ENCODE measurements at places on chromosomes 6 and 20.
A peak's percentile ranks its signal among the peaks of the same experiment; 100 is the strongest.

DNA sequence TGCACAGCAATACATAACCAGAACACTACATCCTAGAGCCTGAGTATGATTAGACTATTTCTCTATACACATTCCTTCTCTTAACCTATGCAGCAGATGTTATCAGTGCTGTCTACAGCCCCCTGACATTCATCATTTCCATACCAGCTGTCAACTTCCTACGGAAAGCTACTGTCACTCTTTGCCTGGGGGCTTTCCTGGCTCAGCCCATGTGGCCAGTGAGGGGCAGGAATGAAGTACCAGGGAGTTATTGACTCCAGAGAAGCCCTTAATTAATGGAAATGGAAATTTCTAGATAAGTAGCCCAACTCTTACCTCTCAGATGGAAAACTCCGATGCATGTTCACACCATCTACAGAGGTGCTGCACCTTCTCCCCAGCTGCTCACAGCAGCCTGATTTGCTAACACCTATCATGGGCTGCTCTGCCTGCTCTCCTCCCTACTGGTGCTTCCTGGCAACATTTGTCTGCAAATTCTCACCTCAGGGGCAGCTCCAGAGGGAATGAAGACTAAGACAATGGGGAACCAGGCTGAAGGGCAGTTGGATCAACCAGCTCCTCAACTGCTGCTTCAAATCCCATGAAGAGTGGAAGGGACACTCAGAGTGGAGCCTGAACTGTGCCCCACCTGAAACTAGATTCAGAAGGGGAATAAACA is 59.6 kb downstream of the LINC00237 start:
- no peak for DNase-seq

DNA sequence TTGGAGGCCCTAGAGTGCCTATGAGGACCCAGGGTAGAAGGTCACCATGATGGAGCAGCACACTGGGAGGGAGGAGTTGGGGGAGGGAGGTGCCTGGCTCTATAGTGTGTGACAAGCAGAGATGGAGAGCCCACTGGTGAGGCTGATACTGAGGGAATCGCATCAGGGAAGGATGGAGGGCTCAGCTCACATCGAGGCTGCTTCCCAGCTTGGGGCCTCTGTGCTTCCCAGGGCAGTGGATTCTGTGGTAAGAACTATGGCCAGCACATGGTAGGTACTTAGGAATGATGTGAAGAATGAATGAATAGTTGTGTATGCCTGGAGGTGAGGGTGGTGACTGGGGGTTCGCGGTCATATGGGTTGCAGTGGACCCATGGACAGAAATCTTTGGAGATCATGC is 1.3 kb upstream of the EPB41L1 start:
- DNase-seq: no peak

- DNase-seq: peak; percentile 36
These were observed 4.9 kb downstream of the LAMA4 start for GRCh38 chr6:112249489-112249888.

DNA sequence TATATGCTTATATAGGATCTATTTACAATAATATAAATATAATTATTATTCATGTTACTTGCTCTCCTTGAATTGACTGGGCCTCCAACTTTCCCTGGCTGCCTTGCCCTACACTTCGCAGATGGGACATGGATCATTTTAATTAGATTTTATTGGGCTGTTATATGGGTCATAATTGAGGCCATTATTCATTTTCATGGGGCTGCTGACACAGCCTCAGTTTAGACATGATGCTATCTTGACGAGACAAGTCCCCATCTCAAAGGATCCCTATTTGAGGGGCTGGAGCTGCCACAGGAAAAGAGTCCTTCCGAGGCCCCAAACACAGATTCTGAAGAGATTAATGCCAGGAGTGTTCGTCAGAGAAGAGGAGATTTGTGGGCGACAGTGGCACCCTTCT is 170.4 kb downstream of the DHX35 start:
- no peak for DNase-seq

- peak; percentile 57 for DNase-seq
These were observed 792 bp upstream of the MICA start for GRCh38 chr6:31402324-31403282.

DNA sequence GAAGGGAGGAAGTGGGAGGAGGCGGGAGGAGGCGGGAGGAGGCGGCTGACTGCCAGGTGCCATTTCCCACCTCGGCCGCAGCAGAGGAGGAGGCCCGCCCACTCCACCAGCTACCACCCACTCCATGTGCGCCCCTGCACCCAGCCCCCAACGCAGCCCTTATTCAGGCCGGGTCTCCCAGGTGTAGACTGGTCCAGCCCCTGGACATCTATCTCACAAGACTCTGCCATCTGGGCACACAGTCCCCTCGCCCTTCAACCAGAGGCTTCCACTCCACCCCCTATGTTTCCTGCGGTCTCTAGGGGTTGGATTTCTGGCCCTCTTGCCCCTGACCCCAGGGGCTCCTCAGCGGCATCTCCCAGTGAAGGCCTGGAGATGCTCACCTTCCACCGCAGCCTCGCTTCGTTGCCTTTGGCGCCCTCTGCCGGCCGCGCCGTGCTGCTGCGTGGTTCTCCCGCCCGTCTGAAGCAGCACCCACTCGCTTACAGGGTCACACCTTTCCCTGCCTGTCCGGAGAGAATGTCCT is 32.6 kb upstream of the FAM83D start:
- DNase-seq: peak; percentile 59

DNA sequence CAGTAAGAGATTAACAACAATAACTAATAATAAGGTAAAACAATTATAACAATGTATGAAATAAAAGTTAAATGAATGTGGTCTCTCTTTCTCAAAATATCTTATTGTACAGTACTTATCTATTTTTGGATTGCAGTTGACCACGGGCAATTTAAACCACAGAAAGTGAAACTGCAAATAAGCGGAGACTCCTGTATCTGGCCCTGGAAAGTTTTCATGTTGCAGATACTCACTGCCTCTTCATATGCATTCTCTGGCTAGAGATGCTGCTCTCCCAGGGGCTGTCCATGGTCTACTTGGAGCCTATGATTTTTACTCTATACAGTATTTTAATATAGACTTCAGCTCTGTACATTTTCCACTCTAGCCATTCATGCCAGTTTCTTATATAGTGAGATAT is 230.8 kb downstream of the FUT9 start:
- no peak for DNase-seq

GRCh38 chr6:45710304-45710821 is 305.3 kb downstream of the CLIC5 start:
- peak; percentile 82 for DNase-seq

DNA sequence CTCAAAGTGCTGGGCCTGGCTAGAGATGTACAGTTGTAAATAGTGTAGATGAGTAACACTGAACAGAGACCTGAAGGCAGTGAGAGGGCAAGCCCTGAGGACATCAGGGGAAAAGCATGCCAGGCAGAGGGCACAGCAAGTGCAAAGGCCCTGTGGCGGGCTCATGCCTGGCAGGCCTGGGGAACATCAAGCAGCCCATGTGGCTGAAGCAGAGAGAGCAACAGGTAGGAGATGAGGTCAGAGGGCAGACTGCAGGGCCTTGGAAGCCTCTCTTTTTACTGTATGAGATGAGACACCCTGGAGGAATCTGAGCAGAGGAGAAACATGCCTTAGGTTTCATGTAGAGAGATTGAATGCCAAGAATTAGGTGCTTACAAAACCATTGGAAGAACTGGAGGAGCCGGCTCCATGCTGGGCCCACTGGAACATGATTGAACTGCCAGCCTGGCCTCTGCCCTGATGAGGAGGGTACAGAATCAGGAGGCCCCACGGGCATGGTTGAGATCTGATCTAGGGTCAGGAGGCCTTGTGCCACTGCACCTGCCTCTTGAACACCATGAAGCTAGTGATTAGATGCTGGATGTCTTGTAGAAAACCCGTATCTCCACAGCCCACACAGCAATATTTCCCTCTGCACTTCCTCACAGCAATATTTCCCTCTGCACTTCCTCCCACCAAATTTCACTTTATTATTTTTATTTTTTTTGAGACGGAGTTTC is 5.9 kb upstream of the HMGA1 start:
- no peak for DNase-seq

DNA sequence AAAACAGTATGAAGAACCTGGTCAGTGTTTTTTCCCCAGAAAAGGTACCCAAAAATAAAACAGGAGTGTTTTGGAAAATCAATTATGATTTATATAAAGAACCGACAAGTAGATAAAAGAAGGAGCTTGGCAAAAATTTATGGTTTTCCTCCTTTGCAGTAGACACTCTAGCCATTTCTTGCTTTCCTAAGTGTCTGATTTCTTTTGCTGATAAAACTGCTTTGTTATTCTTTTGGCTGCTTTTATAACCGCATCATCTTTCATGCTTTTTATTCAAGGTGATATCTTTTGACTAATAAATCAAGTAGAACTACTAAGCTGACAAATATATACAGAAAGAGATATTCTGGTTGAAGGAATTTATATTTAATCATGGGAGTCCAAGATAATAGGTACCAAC is 16.6 kb downstream of the ATG5 start:
- DNase-seq: no peak

GRCh38 chr6:40640599-40641227 is 53.5 kb upstream of the LRFN2 start:
- no peak for DNase-seq

DNA sequence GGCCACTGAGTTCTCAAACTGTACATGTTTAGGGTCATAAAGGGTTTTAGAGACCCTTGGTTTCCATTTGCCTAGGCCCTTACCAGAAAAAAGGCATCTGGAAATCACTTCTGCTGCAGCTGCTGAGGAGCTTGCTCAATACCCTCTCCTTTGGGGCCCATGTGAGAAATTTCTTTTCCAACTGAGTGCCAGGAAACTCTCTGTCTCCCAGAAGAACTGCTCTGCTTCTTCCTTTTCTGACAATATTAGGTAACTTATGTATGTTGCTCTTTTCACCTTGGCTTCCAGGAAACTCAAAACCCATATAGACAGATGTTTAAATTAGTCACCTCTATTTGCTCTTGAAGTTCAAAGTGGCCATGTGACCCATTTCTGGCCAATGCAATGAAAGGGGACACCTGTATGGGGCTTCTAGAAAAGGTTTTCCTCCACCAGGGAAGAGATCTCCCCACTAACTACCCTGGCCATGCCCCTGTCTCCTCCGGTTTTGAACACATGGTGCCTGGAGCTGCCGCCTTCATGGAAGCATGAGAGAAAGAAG is 121.6 kb downstream of the PREX1 start:
- no peak for DNase-seq

DNA sequence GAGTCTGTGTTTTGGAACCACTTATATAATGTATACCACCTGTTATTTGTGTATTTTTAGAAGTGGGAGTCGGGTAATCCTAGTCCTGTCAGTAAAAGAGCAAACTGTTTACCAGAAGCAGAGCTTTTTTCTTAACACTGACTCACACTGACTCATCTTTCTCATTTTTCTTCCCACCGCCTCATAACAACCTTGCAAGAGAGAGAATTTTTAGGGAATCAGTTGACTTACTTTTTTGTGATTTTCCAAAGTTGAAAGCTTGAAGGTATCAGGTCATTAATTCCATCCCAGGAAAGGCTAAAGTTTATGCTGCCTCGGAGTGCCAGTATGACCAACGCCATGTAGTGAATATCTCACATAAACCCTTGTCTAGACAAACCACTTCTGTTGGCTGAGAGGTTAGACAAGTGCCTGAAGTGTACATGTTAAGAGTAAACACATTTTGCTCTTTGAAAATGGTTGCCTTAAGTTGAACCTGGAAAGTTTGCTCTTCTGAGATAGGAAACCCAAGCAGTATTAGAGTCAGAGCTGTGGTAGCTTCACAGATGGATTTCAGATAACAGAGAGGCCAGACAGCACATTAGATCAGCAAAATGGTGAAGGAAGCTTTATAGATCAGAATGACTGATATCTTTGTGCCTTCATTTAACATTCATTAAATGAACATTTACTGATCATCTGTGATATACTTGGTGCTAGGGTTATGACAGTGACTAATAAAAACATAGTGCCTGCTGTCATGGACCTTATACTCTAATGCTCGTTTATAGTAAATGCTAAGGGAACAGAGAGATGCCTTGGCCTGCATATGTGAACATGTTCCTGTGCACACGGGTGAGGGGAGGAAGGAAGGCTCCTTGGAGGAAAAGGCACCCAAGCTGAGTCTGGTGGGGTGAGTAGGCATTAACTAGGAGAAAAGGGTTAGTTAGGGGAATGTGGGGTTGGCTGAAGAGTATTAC is 29.1 kb upstream of the PKIG start:
- DNase-seq: peak; percentile 71

DNA sequence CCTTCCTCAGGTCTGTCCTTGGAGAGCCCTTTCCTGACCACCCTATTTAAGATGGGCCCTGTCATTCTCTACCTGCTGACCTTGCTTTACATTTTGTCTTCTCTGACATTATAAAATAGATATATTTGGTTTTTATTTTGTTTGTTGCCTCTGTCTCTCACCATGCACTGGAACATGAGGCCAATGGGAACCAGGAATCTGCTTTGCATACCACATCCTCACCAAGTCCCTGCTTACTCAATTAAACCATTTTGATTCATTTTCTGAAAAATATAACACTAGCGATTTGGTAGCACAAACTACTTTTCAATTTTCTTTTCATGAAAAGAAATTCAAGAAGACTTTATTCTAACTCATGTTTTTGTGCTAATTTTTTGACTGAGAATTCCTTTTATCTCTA is 32.8 kb upstream of the POPDC3 start:
- DNase-seq: no peak

- DNase-seq: peak; percentile 22
These were observed 9.2 kb upstream of the SIRPD start for GRCh38 chr20:1566701-1567100.

GRCh38 chr6:111033628-111034289 is 51.9 kb downstream of the RPF2 start:
- no peak for DNase-seq

DNA sequence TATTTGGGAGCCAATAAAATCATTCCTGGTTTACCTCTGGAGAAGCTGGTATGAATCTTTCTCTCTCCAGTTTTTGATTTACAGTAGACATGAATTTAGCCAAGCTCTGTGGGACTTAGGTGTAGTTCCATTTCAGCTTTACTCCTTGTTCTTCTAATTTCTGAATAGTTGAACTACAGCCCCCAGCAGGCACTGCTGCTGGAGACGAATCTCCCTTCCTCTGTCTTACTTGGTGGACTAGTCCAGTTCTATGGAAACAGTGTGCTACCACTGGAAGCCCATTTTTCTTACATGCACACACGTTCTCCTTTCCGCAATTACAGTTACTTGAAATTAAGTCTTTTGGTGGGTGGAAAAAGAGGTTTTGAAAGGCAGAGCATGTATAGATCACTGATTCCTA is 42.3 kb downstream of the RALGAPB start:
- no peak for DNase-seq

DNA sequence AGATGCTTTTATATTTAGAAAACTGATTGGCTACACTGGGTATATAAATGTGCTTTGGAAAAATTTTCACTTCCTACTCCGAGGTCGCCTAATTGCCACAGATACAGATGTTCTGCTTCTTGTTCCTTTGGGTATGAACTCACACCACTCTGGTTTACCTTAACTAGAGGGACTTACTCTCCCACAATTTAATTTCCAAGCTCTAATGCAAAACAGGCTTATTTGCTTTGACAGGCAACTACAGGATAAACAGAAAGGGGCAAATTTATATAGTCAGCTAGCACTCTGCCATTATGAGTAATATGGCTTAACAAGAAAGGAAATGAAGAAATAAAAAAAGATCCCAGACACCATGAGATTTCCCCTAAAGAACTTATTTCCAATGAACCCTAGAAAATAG is 156.9 kb upstream of the ZFP64 start:
- no peak for DNase-seq

GRCh38 chr20:21235484-21236445 is 67.4 kb upstream of the XRN2 start:
- DNase-seq: peak; percentile 72

- no peak for DNase-seq
These were observed 138.2 kb upstream of the SPTLC3 start for GRCh38 chr20:12870588-12870987.

All from MCF 10A (cell line).